Nucleus accumbens (tissue), 56 donors: ENCODE measurements at places on chromosomes 1 and 21.

- no peak for DNase-seq
Measured at GRCh38 chr1:53573931-53574330, 114.7 kb downstream of the DMRTB1 start.

DNA sequence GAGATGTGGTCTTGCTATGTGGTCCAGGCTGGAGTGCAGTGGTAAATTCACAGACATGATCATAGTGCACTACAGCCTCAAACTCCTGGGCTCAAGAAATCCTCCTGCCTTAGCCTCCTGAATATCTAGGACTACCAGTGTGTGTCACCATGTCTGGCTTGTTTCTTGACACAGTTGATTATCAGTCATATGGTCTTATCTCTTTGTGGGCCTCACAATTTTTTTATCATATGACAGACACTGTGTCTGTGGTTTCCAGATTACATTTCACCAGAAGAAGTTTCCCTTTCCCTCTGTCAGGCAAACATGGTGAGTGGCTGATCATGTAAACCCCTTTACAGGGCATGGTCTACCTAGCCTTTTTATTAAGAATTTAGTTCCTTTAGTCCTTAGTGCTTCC lies 96.1 kb downstream of the HFM1 start:
- DNase-seq: no peak

DNA sequence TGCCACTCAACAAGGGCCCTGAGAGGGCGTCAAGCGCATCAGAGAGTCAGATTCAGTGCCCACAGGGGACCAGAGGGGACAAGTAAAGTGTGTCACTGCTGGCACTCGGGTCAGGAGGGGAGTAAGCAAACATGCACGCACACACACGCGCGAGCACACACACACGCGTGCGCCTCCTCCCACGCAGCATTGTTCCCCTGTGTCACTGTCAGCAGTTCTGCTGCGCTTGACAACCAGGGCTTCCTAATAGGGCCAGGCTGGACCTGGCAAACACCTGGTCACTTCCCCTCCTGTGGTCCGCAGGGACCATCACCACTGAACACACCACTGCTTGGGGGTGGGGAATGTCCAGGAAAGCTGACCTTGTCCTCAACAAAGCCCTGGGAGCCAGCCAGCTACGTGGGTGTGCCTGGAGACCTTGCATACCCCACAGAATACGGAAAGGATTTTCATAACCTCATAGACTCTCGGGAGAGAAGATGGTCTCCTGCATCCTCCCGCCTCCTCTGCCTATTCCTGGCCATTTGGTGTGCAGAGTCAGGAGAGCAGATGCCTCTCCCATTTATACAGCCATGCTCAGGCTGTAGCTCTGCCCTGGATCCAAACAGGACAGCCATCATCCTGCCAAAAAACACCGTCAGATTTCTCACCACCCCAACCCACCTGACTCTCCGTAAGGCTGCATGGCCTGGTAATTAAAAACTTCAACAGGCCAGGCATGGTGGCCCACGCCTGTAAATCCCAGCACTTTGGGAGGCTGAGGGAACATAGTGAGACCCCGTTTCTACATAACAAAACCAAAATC lies 73.2 kb downstream of the SSBP3 start:
- no peak for DNase-seq

DNA sequence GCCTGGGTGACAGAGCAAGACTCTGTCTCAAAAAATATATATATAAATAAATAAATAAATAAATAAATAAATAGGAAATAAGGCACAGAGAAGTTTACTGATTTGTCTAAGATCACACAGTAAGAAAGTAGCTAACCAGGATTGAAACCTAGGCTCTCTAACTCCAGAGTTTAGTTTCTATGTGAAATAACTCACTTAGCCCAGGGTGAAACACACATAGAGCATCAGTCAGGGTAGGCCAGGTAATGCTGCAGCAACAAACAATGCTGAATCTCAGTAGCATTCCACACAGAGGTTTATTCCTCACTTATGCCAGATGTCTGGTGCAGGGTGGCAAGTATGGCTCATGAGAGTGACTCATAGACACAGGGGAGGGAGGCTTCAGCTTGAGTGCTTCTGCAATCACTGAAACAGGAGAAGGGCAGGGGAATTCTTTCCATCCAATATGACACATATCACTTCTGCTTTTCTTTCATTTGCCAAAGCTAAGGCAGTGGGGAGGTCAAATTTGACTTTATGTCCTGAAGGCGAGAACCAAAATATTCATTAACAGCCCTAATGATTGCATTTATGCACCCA lies 37.1 kb upstream of the KANK4 start:
- DNase-seq: no peak

DNA sequence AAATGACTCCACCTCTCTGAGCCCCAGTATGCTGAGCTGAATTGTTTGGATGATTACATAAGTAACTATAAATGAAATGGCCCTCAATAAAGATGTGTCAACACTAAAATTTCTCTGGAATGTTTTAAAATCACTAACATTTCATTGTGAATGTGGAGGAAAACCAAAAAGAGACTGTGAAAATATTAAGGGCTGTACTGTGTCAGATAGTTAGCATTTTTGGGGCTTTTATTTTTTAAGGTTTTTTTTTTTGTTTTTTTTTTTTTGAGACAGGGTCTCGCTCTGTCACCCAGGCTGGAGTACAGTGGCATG lies 6.3 kb downstream of the MYOC start:
- no peak for DNase-seq

DNA sequence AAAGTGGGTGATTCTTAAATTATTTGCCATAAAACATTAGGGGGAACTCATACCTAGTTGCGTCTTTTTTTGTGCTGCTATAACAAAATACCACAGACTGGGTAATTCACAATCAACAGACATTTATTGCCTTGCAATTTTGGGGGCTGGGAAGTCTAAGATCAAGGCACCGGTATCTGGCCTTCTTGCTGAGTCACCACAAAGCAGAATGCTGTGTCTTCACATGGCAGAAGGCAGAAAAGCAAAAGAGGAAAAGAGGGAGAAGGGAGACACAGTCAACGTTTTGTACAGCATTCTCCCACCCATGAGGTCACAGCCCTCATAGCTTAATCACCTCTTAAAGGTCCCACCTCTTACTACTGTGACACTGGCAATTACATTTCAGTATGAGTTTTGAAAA lies 291.0 kb downstream of the CHRM3 start:
- no peak for DNase-seq

GRCh38 chr1:227946624-227947385 lies 927 bp downstream of the WNT9A start:
- DNase-seq: no peak

GRCh38 chr1:54861070-54861761 lies 25.8 kb downstream of the DHCR24 start:
- DNase-seq: no peak

- no peak for DNase-seq
Measured at GRCh38 chr1:188170411-188170810, 1341.7 kb downstream of the PLA2G4A start.

DNA sequence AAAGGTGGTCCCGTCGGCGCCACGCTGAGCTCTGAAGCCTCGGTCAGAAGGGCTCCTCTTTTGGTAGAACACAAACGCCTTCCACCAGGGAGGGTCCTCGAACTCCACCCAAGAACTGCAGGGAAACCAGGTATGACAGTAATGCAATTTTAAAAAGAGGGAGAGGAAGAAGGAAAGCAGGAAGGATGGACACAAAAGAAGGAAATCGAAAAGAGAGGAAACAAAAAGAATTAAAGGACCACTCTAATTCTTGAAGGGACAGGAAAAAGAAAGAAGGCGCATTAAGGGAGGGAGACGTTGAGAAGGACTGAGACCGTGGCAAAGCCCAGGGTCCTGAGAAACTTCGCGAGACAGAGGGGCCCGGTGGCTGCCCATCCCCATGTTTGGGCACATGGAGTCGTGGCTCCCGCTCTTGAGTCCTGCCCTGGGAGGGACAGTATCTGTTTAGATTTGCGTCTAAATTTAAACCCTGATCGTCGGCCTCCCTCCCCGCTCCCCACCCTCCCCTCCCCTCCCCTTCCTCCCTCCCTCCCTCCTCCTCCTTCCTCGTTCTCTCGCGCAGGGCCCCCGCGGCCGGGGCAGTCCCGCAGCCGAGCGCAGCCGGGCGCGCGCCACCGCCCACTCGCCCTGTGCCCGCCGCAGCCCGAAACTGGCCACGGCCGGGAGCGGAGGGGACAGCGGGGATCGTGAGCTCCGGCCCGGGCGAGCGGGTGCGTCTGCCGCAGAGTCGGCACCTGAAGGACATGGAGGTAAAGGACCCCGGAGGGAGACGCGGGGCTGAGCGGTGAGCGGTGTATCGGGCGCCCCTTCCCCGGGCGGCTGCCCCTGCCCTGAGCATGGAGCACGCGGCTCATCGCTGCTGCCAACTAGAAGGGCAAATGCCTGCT lies at the start of gene RCSD1:
RCSD1 (plus strand) TSS at position 552 of the 887 bp plus-strand sequence; CDS start at position 744, 192 bp downstream.
- DNase-seq: no peak

DNA sequence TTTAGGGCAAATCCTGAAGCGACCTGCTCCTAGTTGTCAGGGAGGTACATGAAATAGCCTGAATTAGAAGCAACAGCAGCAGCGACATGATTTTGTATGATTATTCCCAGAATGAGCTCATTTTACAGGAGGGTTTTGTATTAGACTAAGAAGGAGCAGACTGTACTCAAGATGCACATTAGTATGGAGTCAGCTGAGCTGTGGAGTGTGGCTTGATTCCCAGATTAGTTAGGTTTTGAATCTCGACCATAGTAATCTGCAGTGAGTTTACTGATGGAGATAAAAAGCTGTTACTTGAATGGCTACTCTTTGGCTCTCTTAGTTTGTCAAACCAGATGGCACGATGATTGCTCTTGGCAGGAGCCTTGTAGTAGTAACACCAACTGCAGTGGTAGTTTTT lies 143.1 kb downstream of the PHTF1 start:
- DNase-seq: no peak

- DNase-seq: no peak
Measured at GRCh38 chr21:17736072-17736471, 83.1 kb downstream of the C21orf91 start.

GRCh38 chr1:8166406-8166805 lies 140.3 kb upstream of the ERRFI1 start:
- DNase-seq: no peak

DNA sequence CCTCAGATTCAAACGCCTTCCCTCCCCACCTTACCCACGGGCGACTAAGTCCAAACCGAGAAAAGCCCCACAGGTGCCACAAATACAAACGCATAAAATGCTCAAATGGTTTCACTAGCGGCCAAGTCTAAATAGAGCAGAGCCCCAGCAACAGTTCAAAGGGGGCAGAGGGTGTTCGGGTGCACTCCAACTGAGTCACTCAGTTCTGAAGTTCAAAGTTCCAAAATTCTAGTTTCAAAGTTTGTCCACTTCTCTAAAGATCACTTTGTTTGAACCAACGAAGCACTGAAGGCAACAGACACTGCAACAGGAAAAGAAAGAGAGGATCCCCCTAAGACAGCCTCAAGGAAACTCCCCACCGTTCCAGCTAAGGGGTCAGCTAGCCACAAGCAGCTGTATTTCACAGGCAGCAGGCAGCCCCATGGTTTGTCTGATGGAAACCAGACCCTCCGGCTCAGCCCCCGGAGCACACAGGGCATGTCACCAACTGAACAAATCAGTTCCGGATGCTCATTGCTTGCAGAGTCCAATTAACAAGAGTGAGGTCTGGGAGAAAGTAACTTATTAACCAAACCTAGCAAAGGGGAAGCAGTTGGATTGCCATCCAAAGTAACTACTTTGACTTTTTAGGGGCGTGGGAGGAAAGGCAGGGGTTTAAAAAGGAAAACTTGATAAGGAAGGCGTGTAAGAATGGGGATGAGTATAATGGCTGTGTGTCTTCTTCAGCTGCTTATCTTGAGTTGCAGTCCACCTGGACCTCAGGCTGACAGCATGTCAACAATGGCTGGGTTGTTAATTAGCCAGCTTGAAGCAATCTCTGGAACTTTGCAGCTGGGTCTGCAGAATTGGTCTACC lies 1423.9 kb upstream of the PRMT6 start:
- DNase-seq: no peak

DNA sequence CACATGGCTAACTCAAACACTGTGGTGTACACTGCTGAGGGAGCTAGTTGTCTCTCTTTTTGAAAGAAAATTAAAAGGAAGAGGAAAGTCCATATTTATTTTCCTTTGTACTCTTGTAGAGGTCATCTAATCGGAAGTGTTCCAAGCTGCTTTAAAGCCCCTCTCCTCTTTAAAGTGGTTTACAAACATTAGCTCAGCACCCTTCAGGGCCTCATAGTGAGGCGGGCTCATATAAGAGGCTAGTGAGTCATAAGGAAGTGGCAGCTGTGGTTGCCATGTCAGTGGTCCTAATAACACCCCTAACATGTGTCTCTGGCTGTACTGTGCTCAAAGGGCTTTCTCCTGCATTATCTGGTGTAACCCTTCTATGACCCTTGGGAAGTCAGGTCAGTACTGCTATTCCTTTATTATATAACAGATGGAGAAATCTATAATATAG lies 104.4 kb upstream of the SERBP1 start:
- DNase-seq: no peak

DNA sequence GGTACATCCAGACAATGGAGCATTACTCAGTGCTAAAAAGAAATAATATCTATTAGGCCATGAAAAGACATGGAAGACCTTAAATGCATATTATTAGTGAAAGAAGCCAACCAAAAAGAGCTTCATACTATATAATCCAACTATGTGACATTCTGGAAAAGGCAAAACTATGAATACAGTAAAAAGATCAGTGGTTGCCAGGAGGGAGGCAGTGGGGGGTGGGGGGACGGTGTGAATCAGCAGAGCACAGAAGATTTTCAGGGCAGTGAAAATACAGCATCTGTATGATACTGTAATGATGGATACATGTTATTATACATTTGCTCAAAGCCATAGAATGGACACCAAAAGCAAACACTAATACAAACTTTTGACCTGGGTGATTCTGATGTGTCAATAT lies 339.4 kb upstream of the SNX7 start:
- DNase-seq: no peak

DNA sequence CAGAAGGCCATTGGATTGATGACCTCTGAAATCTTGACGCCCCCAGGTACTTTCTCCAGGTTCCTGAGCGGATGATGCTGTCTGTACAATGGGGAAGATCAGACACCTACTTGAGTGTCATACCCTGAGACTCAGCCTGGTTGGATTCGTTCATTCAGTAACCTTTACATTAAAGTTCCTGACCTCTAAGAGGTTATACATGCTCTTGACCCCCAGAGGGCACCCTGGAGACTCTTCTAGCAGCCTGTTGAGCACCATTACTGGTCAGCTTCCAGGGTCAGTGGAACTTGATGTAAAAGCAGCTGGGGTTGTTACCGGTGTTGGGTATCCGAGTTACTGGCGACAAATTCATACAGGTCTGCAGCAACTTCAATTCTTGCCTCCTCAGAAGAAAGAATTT lies 114.3 kb upstream of the ZNF678 start:
- DNase-seq: no peak

GRCh38 chr1:35475856-35476674 lies 81.1 kb downstream of the KIAA0319L start:
- DNase-seq: no peak

- DNase-seq: no peak
Measured at GRCh38 chr1:173287785-173288184, 80.7 kb upstream of the TNFSF4 start.

GRCh38 chr1:11693024-11693590 lies 1.6 kb downstream of the DRAXIN start:
- DNase-seq: no peak

- no peak for DNase-seq
Measured at GRCh38 chr1:3822421-3822820, 26.1 kb upstream of the LRRC47 start.
